Tibial nerve (tissue), 4 donors: ENCODE measurements at places on chromosomes 11 and 22.

GRCh38 chr11:128179512-128179911 lies 407.8 kb downstream of the ETS1 start:
- no peak for DNase-seq

DNA sequence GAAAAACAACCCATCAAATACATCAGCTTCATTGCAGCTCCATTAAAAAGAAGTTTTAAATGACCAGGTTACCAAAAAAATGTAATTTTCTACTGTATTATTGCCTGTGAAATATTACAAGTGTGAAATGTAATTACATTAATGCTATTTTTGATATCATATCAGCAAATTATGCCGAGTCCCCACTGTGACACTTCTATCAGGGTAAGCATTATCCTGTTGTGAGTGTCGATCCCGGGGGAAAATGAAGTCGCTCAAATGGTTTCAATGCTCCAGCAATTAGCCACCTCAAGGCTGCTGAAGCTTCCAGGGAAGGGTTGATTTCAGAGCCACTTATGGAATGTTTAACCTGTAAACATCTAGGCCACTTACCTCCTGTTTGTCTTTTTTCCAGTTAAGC lies 70.4 kb downstream of the RCN1 start:
- no peak for DNase-seq

DNA sequence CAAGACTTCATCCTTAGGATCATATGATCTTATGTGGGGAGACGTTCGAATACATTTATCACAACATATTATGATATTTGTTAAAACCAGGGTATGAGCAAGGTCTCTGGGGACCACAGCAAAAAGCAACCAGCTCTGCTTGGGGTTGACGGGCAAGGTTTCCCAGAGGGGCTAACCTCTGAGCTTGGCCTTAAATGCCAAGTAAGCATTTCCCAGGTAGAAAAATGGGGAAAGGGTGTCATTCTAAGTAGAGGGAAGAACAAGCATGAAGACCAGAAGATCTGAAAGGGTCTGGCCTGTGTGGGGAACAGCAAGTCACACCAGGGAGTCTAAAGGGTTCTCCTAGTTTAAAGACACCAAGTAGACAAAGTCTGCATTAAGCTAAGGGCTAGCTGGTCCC lies 24.1 kb downstream of the CLMP start:
- DNase-seq, result no peak

DNA sequence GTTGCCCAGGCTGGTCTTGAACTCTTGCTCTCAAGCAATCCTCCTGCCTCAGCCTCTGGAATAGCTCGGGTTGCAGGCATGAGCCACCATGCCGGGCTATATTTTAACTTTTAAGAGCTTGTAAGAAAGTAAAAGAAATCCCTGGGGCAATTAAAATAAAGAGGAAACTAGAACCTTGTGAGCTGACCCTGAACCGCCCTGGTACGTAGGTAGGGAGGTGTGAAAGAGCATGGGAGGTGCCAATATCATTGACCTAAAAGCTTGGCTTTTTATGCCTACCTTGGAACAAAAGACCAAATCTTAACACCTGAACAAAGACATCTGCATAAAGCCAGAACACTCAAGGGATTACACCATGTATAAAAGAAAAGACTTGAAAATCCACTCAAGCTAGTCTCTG lies 595.1 kb downstream of the SOX6 start:
- DNase-seq, result no peak

DNA sequence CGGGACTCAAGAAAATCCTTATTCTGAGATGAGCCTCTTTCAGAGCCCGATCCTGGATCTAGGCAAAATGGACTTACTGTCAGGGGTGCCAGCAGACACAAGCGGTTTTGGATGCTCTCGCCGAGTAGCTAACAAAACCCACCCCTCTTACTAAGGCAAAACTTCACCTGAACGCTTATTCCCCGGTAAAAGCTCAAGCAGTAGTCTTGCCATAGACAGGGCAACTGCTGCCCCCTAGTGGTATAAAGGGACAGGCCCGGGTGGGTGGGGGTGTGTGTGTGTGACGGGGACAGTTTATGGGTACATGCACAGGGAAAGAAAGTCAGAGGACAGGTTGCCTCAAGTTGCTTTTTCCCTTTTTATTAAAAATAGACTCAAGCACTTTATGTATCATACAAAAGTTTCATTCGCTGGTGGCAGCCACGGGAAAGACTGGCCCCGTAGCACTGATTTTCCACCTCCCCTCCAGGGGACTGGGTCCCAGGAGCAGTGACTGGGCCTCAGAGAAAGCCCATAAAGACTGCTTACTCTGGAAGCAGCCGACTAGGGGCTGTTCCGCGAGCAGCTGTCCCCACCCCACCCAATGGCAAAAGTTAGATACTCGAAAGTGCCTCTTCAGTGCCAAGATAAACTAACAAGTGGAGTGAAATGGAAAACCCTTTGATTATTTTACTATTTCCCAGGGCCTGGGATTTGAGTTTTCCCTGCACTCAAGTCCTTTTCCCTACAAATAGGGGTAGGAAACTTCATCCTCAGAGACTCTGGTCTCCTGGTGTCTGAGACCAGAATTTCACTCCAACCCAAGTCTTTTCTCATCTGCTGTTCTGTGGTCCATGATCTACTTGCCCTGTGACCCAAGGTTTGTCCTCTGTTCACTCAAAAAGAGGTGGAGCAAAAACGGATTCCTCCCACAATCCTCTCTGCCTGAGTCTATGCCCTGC lies 4.7 kb downstream of the YPEL4 start:
- DNase-seq, result peak; percentile 81

- DNase-seq, result no peak
Observed at GRCh38 chr11:95734009-95734572, 55.5 kb downstream of the FAM76B start.

DNA sequence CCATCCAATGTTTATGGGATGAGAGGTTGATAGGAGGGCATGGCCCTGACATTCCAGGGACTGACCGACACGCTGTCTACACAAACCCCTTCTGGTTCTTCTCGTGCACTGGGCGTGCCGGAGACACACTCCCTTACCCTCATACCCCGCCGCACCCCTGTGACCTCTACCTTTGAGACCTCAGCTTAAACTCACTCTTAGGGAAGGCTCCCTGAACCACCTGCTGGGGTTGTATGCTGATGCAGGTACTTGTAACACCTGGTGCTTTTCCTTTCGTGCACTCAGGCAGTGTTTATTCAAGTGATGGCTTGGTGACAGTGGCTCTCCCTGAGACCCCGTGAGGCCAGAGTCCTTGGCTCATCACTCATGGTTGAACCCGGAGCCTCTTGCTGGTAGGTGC lies 12.0 kb downstream of the PPARA start:
- DNase-seq, result no peak

DNA sequence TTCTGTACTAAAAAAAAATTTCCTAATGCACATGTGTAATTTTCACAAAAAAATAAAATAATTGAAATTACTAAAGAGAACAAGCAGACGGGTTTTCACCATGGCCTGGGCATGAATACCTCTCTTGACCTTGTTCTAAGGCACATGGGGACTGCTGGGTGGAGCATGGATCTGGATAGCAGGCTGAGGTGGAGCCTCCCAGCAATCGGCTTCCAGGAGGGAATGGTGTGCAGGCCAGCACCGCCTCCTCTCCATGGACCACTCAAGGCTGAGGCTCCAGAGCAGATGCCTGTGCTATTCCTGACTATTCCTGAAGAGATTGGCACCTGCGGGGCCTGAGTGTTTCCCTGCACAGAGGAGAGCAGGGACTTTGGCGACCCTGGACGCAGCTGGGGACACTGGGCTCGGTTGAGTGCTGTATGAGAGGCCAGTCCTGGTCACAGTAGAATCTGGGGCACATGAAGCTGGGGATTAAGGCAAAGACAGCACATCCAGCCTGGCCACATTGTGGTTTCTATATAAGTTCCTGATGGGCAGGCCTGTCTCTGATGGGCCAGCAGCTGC lies 963.6 kb downstream of the BRD1 start:
- no peak for DNase-seq

- no peak for DNase-seq
Observed at GRCh38 chr11:96905143-96905542, 515.3 kb downstream of the JRKL start.

- no peak for DNase-seq
Observed at GRCh38 chr11:57163160-57163868, 18.4 kb upstream of the LRRC55 start.

- peak; percentile 57 for DNase-seq
Observed at GRCh38 chr22:24155627-24156140, 25.6 kb upstream of the SUSD2 start.

- DNase-seq, result no peak
Observed at GRCh38 chr22:27175021-27175838, 517.8 kb downstream of the MIAT start.

- no peak for DNase-seq
Observed at GRCh38 chr11:117670443-117670842, 126.6 kb downstream of the DSCAML1 start.

GRCh38 chr11:118929501-118930093 lies 3.9 kb upstream of the BCL9L start:
- peak; percentile 63 for DNase-seq

DNA sequence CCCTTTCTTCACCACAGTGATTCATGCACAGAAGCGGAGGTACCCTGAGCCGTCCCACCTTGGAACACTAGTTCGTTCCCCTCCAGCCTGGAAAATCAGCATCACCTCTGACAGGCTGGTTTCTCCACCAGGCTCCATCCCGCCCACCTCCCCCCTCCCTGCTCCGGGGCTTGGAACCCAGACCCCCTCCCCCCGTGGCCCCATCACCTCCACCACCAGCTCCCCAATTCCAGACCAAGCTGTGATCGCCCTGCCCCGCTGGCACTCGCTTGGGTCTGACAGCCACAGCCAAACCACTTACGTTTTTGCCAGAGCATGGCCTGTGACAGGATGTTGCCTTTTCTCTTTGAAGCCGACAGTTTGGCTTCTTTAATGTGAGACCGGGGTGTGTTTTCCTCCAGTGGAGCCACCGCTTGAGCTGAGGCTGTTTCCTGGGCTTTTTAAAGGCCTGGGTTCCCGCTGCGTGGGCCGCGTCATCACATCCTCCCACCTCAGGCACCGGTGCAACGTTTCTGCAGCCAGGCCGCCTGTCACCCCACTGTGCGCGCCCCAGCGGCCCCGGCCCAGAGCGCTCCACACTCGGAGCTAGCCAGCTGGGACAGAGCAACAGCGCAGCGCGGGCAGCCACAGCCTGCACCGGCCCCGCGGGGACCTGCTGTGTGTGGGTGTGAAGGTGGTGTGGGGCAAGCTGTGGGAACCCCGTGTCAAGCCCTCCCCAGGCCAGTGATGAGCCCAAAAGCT lies at the start of gene POU2AF1:
Gene POU2AF1 (minus strand): TSS at position 415 of the 741 bp plus-strand sequence. CDS start 98 bp downstream, at position 317.
- DNase-seq, result no peak

- DNase-seq, result no peak
Observed at GRCh38 chr11:125165111-125165842, 726 bp downstream of the PKNOX2 start.

DNA sequence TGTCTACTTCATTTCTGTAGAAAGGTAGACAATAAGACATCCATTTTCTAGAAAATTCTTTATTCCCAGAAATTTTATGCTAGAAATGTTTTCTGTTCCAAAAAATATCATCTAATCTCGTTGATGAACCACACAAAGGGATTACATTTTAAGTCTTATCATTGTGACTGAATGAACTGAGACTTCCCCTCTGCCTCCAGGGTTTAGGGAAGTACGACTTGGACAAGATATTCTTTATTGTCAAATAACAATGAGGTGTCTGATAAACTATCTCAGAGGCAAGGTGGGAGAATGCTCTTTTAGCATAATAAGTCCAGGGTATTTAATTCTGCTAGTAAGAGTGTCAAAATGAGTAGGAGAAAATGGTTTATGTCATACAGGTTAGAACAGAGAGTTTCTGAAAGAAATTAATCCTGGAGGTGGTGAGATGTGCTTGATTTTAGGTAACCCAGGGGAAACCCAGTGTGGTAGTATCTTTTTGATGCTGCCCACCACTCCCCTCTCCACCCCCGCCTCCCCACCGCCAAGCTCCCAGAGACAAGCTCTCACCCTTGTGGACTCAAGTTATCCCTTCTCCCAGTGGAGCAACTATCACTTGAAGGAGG lies 100.6 kb downstream of the CD44 start:
- DNase-seq, result no peak

DNA sequence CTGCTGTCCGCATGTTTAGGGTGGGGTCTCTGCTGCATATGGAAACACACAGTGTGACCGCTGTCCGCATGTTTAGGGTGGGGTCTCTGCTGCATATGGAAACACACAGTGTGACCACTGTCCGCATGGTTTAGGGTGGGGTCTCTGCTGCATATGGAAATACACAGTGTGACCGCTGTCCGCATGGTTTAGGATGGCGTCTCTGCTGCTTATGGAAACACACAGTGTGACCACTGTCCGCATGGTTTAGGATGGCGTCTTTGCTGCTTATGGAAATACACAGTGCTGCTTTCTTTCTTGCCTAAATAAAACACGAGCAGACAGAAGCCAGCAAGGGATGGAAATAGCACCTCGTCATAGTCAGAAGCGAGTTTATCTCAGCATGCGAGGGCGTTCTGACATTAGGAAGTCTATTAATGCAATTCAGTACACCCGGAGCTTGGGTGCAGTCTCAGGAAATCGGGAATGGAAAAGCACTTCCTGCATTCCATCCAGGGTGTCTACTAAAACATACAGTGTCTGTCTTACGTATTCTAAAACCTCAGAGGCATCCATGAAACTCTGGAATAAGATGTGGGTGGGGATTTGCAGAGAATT lies 32.6 kb upstream of the TOLLIP start:
- no peak for DNase-seq

- no peak for DNase-seq
Observed at GRCh38 chr22:21105294-21105693, 59.5 kb downstream of the LRRC74B start.

DNA sequence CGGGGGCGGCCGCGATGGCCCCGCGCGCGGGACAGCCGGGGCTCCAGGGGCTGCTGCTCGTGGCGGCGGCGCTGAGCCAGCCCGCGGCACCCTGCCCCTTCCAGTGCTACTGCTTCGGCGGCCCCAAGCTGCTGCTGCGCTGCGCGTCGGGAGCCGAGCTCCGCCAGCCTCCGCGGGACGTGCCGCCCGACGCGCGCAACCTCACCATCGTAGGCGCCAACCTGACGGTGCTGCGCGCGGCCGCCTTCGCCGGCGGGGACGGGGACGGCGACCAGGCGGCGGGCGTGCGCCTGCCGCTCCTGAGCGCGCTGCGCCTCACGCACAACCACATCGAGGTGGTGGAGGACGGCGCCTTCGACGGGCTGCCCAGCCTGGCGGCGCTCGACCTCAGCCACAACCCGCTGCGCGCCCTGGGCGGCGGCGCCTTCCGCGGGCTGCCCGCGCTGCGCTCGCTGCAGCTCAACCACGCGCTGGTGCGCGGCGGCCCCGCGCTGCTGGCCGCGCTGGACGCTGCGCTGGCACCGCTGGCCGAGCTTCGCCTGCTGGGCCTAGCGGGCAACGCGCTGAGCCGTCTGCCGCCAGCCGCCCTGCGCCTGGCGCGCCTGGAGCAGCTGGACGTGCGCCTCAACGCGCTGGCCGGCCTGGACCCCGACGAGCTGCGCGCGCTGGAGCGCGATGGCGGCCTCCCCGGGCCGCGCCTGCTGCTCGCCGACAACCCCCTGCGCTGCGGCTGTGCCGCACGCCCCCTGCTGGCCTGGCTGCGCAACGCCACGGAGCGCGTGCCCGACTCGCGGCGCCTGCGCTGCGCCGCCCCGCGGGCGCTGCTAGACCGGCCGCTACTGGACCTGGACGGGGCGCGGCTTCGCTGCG lies 697 bp downstream of the TPBGL start:
- DNase-seq, result peak; percentile 72

GRCh38 chr11:30459306-30459705 lies 126.8 kb downstream of the MPPED2 start:
- no peak for DNase-seq
